COLO829 (cell line): ENCODE measurements at places on chromosomes 7 and 10.

GRCh38 chr7:41698726-41699125 is 4.2 kb downstream of the INHBA start:
- DNase-seq = no peak

GRCh38 chr7:2474813-2475677 is 1.2 kb downstream of the GRIFIN start:
- no peak for DNase-seq

DNA sequence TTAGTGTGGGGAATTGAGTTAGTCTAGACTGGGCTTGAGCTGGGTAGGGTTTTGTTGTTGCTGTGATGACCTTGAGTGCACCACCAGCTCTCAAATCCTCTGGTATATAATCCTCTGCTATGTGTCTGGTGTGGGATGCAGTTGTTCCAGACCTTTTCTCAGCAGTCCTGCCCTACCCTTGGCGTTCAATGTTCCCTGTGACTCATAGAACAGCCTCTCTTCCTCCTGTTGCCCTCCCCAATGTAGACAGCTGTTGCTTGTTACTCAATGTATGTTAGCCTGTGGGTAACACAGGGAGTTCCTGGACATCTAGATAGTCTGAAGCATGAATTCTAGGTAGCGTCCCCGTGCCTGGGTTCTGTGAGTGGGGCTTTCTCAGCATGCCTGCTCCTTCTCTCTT is 19.8 kb downstream of the ACBD7 start:
- no peak for DNase-seq

DNA sequence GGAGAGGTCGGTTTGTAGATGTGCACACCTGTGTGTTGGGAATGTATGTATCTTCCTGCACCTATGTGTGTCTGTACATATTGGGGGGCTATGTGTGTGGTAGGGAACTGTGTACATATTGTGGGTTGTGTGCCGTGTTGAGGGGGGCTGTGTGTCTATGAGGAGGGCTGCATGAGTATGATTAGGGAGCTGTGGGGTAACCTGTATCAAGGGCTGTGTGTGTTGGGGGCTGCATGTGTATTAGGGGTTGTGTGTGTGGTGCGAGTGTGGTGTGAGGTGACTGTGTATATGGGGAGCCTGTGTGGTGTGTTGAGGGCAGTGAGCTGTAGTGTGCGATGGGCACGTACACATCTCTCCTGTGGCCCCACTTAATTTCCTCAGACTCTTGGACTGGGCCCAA is 22.2 kb upstream of the PAX2 start:
- no peak for DNase-seq

GRCh38 chr7:151684408-151685175 is 164.9 kb upstream of the RHEB start:
- no peak for DNase-seq

DNA sequence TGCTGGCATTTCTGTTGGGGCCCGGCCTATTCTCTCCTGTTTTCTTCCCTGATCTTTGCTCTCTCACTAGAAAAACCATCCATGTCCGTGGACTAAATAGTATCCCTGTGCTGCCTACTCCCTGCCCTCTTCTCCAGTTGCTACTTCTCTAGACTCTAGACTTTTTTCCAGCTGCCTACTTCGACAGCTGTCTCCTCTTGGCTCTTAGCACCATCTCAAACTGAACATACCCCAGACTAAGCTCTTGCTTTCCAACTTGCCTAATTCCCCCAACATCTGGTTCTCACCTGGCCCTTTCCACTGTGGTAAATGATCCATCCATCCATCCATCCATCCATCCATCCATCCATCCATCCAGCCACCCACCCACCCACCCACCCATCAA is 19.5 kb downstream of the ADCYAP1R1 start:
- no peak for DNase-seq

DNA sequence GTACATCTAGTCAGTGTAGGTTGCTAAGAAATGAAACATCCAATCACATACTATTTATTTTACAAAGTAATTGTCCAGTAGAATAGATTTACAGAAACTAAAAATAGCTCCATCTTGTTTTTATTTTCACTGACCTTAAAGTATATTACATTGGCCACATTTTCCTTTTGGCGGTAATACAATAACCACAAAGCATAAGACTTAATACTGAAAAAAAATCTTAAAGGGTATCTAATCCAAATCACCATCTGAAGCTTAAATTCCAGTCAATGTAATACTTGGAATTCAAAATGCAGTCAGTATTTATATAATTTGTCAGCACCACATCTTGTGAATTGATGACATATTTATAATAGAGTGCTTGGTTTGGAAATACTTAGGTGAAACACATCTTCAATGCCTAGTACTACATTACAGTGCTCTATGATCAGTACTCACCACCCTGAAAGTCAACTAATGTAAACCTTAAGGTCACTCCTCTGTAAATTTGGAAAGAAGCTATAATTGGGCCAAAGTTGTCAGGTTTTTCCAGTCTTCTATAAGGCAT is 8.9 kb downstream of the ANKMY2 start:
- no peak for DNase-seq

DNA sequence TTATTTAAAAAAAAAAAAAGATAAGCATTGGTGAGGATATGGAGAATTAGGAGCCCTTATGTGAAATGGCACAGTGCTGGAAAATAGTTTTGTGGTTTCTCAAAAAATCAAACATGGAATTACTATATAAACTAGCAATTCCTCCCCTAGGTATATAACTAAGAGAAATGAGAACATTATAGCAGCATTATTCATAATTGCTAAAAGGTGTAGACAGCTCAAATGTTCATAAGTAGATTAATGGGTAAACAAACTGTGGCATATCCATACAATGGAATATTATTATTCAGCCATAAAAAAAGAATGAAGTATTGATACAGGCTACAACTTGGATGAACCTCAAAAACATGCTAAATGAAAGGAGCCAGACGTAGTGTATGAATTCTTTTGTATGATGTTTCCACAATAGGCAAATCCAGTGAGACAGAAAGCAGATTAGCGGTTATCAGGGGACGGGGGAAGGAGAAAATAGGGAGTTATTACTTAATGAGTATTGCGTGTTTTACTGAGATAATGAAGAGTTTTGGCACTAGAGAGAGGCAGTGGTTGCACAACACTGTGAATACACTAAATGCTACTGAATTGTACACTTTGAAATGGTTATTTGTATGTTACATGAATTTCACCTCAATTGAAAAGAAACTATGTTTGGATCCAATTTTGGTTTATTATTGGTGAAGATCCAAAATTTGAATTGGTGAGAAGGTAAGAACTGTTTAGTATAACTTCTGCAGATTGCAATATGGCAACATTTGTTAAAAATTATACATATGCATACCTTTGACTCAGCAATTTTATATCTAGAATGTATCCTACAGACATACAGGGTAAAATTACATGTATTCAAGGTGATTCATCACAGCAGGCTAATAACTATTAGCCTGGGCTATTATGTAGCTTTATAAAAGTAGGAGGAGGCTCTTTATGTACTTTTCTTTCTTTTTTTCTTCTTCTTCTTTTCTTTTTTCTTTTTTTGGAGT is 69.7 kb downstream of the VCL start:
- no peak for DNase-seq

DNA sequence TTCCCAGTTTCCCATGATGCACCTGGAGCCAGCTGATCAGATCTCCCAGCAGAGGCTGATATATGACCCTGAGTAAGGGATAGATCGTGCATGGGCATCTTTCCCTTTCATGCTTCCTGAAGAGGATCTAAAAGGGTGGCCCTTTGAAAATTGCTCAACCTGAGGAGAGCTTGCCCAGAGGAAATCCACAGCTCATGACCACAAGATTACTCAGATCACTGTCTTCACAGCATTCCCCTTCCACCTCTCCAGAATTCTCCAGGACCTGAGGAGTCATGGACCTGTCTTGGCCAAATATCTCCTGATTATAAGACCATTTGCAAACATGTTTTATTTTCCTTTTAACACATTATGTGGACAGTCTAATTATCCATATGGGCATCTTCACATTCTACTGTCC is 328.1 kb downstream of the LHFPL3 start:
- no peak for DNase-seq

- no peak for DNase-seq
These were observed 155.8 kb downstream of the MALRD1 start for GRCh38 chr10:19204246-19204917.

GRCh38 chr7:134533288-134533771 is 6.0 kb downstream of the AKR1B10 start:
- DNase-seq = no peak

GRCh38 chr10:127410030-127410429 is 139.1 kb upstream of the NPS start:
- DNase-seq = no peak

DNA sequence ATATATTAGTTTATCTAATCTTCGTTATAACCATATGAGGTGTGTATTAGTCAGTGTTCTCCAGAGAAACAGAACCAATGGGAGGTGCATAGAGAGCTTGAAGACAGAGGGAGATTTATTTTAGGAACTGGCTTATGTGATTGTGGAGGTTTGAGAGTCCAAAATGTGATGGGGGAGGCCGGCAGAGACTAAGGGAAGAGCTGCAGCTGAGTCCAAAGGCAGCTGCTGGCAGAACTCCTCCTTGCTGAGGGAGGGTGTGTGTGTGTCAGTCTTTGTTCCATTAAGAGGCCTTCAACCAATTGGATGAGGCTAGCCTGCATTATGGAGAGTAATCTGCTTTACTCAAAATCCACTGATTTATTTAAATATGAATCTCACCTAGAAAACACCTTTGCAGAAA is 165.1 kb downstream of the SH3PXD2A start:
- DNase-seq = no peak

DNA sequence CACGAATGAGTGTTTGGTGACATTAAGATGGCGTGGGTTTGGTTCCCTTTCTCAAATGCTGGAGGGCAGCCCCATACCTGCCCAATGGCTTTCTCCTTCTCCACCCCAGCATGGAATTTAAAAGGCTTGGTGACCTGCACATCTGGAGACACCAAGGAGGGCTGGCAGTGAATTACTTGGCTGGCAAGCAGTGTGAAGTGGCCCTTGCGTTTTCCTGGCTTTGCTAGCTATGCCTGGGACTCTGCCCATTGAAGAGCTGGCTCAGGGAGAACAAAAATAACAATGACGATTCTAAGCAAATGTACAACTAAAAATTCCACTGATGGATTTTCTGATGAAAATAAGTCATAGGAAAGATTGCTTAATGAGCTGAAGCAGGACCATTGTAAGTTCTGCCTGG is 203.7 kb downstream of the CYP26A1 start:
- DNase-seq = no peak

DNA sequence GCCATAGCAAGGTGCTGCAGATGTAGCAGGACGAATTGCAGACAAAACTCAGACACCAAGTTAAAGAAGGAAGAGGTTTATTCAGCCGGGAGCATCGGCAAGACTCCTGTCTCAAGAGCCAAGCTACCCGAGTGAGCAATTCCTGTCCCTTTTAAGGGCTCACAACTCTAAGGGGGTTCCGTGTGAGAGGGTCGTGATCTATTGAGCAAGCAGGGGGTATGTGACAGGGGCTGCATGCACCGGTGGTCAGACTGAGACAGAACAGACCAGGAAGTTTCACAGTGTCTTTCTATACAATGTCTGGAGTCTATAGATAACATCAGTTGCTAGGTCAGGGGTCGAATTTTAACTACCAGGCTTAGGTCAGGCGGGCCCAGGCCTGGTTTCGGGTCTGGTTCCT is 222.0 kb upstream of the C7orf33 start:
- no peak for DNase-seq

DNA sequence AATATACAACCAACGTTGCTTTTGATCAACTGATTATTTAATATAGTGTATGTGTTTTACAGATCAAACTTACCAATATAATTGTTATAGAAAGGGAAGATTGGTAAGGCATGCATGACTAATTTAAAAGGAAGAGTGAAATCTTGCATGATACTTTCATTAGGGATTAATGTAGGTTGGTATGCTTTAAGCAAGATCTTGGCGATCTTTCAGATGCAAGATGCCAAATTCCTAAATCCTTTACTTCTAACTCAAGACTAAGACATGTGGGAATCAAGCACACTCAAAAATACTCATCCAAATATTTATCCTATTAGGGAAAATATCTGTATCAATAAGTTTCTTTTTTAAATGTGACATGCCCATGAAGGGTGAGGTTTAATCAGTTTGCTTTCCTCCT is 321.4 kb upstream of the MEOX2 start:
- DNase-seq = no peak

GRCh38 chr10:17143055-17143690 is 13.6 kb upstream of the CUBN start:
- DNase-seq = no peak

- DNase-seq = no peak
These were observed 37.3 kb downstream of the FBH1 start for GRCh38 chr10:5927306-5927705.

DNA sequence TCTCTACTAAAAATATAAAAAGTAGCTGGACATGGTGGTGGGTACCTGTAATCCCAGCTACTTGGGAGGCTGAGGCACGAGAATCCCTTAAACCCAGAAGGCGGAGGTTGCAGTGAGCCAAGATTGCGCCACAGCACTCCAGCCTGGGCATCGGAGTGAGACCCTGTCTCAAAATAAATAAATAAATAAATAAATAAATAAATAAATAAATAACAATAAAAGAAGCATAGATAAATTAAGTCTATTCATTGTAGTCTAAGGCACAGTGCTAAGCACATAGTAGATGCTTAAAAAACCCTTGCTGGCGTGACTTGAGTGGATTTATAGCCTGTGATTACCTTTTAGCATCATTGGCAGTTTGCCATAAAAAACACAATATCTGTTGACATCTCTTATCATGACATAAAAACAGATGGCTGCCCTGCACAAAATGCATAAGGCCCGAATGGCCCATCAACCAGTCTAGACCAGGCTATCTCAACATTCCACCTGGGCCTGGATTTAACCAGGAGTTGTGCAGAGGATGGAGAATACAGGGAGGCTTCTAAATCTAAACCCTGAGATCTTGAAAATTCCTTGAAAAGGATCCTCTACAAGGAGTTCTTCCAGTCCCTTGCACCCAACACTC is 94.9 kb downstream of the PRLHR start:
- no peak for DNase-seq

GRCh38 chr7:30660331-30661255 is 21.7 kb downstream of the CRHR2 start:
- no peak for DNase-seq

DNA sequence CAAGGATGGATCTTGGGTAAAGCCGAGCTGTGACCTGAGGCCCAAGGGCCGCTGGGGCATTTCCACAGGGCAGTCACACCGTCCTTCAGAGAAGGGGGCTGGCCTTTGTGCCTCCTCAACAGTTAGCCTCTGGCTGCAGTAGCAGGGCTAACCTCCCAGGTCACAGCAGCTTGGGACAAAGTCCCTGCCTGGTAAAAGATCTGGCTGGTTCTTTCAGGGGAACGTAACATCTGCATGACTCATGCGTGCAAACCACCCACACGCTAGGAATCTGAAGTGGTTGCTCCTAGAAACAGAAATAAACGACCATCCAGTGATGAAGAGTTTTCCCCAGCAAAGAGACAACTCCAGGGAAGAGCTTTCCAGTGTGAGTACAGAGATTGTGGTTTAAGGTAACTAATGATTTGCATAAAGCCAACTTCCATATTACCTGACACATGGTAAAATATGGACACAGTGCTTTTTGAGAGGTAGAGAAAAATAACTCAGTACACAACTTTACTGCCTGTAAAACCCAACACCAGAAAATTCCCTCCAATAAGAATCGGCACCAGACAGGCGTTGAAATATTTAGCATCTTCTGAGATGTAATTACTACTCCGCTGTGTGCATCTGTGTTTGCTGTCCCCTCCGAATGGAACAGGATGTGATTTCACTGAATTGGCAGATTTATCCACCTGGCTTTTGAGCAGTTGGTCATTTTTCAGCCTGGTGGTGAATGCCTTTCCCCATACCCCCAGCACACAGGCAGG is 84.9 kb upstream of the ADRB1 start:
- DNase-seq = peak; percentile 81

GRCh38 chr7:114718861-114719260 is 203.0 kb upstream of the MDFIC start:
- DNase-seq = no peak
